Neural progenitor cell (in vitro differentiated cells): ENCODE measurements at places on chromosomes 13 and 19. TPM values are rescaled to one million over a fixed set of nuclear protein-coding genes. Genes with fewer than 3 reads are reported as not detected.

- no peaks in the 10 kb centered on the region for H3K36me3 ChIP-seq
- H3K27ac ChIP-seq = no peak overlapping the region
- H3K27me3 ChIP-seq = no peaks in the 10 kb centered on the region
- DNase-seq = no peak
Observed at GRCh38 chr19:38046254-38047048, 139.4 kb downstream of the SIPA1L3 start.

The CEACAM1 gene
- 0.03 and 0.39 TPM in 2 replicates for total RNA-seq

DNA sequence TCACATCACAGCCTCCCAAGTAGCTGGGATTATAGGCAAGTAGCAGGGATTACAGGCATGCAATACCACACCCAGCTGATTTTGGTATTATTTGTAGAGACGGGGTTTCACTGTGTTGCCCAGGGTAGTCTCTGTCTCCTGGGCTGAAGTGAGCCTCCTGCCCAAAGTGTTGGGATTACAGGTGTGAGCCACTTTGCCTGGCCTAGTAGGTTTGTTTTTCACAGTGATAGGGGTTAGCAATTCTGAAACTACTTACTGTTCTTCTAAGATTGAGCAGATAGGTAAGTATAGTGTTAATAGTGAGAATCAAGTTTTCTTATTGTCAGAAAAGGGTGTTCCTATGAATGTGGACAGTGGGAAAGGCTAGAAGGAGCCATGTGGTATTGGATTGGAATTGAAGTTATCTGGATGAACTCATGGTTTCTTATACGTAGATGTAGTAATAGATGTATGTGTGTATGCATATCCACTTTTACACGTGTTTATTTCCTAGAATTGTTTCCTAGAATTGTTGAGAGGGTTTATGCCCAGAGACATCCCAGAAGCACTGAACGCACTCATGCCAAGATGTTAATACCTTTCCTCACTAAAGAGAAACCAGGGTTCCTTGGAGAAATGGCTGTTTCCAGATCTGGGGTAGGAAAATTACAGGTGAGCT lies 49.1 kb downstream of the SAE1 start:
- DNase-seq = no peak
- H3K27me3 ChIP-seq = no peaks in the 10 kb centered on the region
- no peak overlapping the region for H3K4me3 ChIP-seq
- no peaks in the 10 kb centered on the region for H3K36me3 ChIP-seq
- no peaks in the 10 kb centered on the region for H3K4me1 ChIP-seq

- H3K36me3 ChIP-seq = no peaks in the 10 kb centered on the region
- no peaks in the 10 kb centered on the region for H3K27me3 ChIP-seq
- no peak overlapping the region for H3K4me3 ChIP-seq
- H3K4me1 ChIP-seq = no peaks in the 10 kb centered on the region
Observed at GRCh38 chr13:70249332-70250064, 141.2 kb upstream of the KLHL1 start.

The FCER2 gene
- not detected in 2 replicates for total RNA-seq

The NLRP4 gene
- not detected in 2 replicates for total RNA-seq
